ENCODE measurements at places on chromosomes 11 and 22. TPM values are rescaled to one million over a fixed set of nuclear protein-coding genes. Genes with fewer than 3 reads are reported as not detected.

- H3K4me3 ChIP-seq, result no peak overlapping the region
Measured at GRCh38 chr11:126034039-126034932, 28.4 kb downstream of the CDON start.

- H3K36me3 ChIP-seq, result no peaks in the 10 kb centered on the region
- H3K27me3 ChIP-seq, result no peaks in the 10 kb centered on the region
- no peaks in the 10 kb centered on the region for H3K4me1 ChIP-seq
- peak; percentile 71 for DNase-seq
- H3K27ac ChIP-seq, result no peak overlapping the region
- no peak overlapping the region for H3K4me3 ChIP-seq
Measured at GRCh38 chr22:23315341-23315917, 135.1 kb downstream of the BCR start.

GRCh38 chr11:62493801-62494200, 52.8 kb downstream of the AHNAK start:
- no peak overlapping the region for H3K27ac ChIP-seq
- H3K36me3 ChIP-seq, result no peaks in the 10 kb centered on the region
- H3K4me1 ChIP-seq, result no peaks in the 10 kb centered on the region
- no peak overlapping the region for H3K4me3 ChIP-seq
- no peak for DNase-seq
- no peaks in the 10 kb centered on the region for H3K27me3 ChIP-seq

GRCh38 chr22:35559354-35560005, 18.8 kb downstream of the RASD2 start:
- no peak overlapping the region for H3K4me3 ChIP-seq
- no peak overlapping the region for H3K27ac ChIP-seq
- no peaks in the 10 kb centered on the region for H3K36me3 ChIP-seq
- DNase-seq, result no peak
- H3K4me1 ChIP-seq, result no peaks in the 10 kb centered on the region

- DNase-seq, result no peak
- no peaks in the 10 kb centered on the region for H3K4me1 ChIP-seq
- H3K36me3 ChIP-seq, result no peaks in the 10 kb centered on the region
- no peak overlapping the region for H3K4me3 ChIP-seq
- no peaks in the 10 kb centered on the region for H3K27me3 ChIP-seq
Measured at GRCh38 chr11:70716986-70717775, 318.9 kb downstream of the CTTN start.

DNA sequence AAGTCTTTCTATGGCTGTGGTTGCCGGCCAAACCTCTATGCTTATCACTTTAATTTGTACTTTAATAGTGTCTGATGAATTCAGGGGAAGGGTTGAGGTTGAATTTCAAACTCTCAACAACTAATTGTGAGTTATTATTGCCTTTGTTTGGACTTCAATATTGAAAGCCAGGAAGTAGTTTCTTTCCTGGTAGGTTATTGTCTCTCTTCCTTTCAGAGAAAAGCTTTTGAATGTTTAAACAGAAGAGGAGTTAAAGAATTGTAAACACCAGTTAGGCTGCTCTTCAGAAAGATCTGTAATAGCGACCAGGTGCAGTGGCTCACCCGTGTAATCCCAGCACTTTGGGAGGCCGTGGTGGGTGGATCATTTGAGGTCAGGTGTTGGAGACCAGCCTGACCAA, 22.2 kb downstream of the NNMT start:
- no peak overlapping the region for H3K27ac ChIP-seq
- DNase-seq, result no peak
- H3K4me3 ChIP-seq, result no peak overlapping the region
- H3K27me3 ChIP-seq, result no peaks in the 10 kb centered on the region

DNA sequence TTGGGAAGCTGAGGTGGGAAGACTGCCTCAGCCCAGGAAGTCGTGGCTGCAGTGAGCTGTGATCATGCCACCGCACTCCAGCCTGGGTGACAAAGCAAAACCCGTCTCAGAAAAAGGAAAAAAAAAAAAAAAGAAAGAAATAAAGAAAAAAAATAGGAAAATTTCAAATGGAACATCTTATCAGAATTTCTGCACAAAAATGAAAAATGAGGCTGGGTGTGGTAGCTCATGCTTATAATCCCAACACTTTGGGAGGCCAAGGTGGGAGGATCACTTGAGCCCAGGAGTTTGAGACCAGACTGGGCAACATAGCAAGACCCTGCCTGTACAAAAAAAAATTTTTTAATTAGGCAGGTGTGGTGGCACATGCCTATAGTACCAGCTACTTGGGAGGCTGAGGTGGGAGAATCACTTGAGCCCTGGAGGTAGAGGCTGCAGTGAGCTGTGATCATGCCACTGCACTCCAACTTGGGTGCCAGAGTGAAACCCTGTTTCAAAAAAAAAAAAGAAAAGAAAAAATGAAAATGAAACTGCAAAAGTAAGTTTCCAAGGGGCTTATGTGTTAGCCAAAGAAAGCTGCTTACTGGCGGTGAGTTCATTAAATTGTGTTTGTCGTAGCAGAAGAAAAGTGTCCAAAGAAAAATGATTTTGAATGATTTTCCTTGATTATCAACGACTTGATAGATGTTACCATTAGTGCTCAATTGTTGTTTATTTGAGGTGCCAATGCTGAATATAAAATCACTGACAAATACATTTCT, 7.5 kb upstream of the CRKL start:
- no peak for DNase-seq
- H3K27ac ChIP-seq, result no peak overlapping the region
- H3K4me1 ChIP-seq, result no peaks in the 10 kb centered on the region
- no peaks in the 10 kb centered on the region for H3K36me3 ChIP-seq
- H3K27me3 ChIP-seq, result no peaks in the 10 kb centered on the region

- no peak for DNase-seq
- H3K36me3 ChIP-seq, result no peaks in the 10 kb centered on the region
- H3K27me3 ChIP-seq, result no peaks in the 10 kb centered on the region
- H3K27ac ChIP-seq, result no peak overlapping the region
Measured at GRCh38 chr11:120827198-120827597, 196.7 kb upstream of the TBCEL start.

- H3K4me1 ChIP-seq, result no peaks in the 10 kb centered on the region
- H3K27me3 ChIP-seq, result no peaks in the 10 kb centered on the region
- DNase-seq, result peak; percentile 71
- peaks cover 6% of the 10 kb centered on the region for H3K36me3 ChIP-seq
- H3K4me3 ChIP-seq, result peak overlapping the region; percentile 30
Measured at GRCh38 chr11:504053-504993, 2.7 kb downstream of the RNH1 start.

DNA sequence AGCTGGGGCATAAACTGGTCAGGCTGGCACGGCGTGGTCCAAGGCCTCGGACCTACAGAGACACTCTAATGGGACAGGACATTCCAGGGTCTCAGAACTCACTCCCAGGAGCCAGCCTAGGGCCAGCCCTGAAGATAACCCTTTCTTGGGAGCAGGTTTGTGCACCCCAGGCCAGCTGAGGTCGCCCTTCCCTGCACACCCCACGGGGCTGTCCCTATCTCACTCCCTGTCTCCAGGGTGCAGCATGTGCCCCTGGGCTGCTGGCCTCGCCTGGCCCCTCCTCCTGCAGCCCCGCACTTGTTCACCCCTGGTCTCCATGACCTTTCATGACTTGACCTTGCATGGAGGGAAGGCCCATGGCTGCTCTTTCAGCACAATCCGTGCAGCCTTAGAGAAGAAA, 1321.8 kb downstream of the BRD1 start:
- no peaks in the 10 kb centered on the region for H3K36me3 ChIP-seq
- no peak overlapping the region for H3K27ac ChIP-seq
- no peak for DNase-seq
- no peaks in the 10 kb centered on the region for H3K27me3 ChIP-seq
- H3K4me3 ChIP-seq, result no peak overlapping the region

DNA sequence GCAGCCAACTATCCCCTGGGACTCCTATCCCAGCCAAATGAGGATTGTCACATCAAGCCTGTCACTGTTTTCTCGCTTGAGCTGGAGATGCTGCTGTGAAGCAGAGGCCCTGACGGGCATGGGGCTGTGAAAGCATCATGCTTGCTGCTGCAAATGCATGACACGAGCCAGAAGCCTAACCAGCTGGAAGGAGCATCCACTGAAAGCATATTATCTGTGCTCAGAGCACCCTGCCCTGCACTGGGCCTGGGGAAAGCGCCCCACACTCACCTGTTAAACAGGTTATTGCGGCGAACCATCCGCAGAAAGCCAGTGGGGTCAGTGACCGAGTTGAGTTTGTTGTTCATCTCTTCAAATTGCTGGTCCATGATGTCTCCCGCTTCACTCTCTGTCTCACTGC, 110.9 kb upstream of the PITPNB start:
- peak; percentile 16 for DNase-seq
- no peak overlapping the region for H3K4me3 ChIP-seq
- no peaks in the 10 kb centered on the region for H3K27me3 ChIP-seq
- no peaks in the 10 kb centered on the region for H3K4me1 ChIP-seq

DNA sequence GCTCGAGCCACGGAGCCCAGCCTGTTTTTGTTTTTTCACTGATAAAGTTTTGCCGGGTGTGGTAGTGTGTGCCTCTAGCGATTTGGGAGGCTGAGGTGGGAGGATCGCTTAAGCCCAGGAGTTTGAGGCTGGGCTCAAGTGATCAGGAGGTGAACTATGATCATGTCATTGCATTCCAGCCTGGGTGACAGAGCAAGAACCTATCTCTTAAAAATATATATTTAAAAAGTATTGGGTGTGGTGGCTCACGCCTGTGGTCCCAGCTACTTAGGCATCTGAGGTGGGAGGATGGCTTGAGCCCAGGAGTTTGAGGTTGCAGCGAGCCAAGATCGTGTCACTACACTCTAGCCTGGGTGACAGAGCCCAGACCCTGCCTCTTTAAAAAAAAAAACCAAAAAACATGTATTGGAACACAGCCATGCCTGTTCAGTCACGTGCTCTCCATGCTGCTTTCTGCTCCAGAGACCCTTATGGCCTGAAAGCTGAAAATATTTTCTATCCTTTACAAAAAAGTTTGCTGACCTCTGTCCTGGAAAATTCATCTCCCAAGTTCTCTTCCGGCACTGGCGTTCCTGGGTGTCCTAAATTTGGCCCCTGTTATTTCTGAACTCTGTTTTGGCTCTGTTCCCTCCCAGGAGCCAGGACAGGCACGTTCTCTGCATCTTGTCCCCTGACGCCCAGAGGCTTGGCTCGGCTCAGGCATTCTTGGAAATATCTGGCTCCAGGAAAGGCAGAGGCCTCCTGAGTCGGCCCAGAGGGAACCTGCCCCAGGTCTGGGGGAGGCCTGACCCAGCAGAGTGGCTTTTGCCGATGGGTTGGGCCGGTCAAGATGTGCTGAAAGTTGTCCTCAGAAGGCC, 61.3 kb upstream of the PPP6R3 start:
- no peaks in the 10 kb centered on the region for H3K4me1 ChIP-seq
- H3K27ac ChIP-seq, result no peak overlapping the region
- no peak overlapping the region for H3K4me3 ChIP-seq
- peak; percentile 67 for DNase-seq
- H3K36me3 ChIP-seq, result peaks cover 7% of the 10 kb centered on the region

DNA sequence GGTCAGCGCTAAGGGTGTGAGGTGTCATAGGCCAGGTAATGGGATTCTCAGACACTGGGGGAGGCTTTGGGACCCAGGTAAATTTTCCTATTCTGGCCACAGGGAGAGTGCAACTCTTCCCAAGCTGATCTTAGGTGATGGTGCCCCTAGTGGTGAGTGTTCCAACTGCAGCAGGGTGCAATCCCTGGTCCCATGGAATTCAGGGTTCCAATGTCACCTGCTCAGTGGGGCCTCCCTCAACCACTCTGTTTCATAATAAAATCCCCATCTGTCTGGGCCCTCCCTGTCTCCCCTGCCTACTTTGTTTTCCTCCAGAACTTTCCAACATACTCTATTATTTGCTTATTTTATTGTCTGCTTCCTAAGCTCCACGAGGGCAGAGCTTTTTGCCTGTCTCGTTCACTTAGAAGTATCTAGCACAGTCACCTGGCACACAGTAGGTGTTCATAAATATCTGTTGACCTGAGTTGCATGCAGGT, 2.9 kb upstream of the SGSM1 start:
- no peak overlapping the region for H3K4me3 ChIP-seq
- no peak overlapping the region for H3K27ac ChIP-seq
- DNase-seq, result peak; percentile 87
- H3K36me3 ChIP-seq, result no peaks in the 10 kb centered on the region

- no peaks in the 10 kb centered on the region for H3K4me1 ChIP-seq
- no peak for DNase-seq
- H3K36me3 ChIP-seq, result no peaks in the 10 kb centered on the region
- H3K27me3 ChIP-seq, result no peaks in the 10 kb centered on the region
Measured at GRCh38 chr22:27075891-27076290, 418.5 kb downstream of the MIAT start.

DNA sequence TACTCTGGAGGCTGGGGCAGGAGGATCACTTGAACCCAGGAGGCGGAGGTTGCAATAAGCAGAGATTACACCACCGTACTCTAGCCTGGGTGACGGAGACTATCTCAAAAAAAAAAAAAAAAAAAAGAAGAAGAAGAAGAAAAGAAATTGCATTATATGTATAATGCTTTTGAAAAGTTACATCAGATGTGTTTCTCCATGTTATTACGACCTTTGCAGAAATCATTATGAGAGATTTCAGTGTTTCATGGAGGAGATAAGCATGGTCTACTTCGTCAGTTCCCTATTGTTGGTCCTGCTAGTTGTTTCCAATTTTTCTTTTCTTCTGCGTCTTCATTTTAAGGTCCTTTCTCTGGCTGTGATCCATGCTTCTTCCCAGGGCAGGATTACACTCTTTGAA, 3.0 kb downstream of the MIAT start:
- H3K27ac ChIP-seq, result no peak overlapping the region
- no peak overlapping the region for H3K4me3 ChIP-seq
- DNase-seq, result no peak
- H3K27me3 ChIP-seq, result no peaks in the 10 kb centered on the region
- no peaks in the 10 kb centered on the region for H3K36me3 ChIP-seq

DNA sequence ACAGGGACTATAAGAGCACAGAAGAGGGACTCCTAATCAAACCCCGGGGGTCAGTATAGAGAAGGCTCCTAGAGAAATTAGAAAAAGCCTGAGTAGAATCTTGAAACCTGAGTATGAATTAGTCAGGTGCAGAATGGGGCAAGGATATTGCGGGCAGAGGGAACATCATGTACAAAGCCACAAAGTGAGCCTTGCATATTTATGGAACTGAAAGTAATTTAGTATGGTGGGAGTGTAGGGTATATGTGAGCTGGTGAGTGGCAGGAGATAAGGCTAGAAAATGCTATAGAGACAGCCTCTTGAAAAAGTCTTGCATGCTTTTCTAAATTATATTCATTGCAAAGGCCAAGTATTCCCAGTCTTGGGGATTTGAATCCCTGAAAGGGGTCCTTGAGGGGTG, 93.7 kb downstream of the STIM1 start:
- peaks cover 10% of the 10 kb centered on the region for H3K4me1 ChIP-seq
- DNase-seq, result no peak
- no peaks in the 10 kb centered on the region for H3K36me3 ChIP-seq
- H3K27me3 ChIP-seq, result no peaks in the 10 kb centered on the region

GRCh38 chr11:124150684-124151083, 32.5 kb upstream of the OR10D3 start:
- DNase-seq, result no peak
- no peak overlapping the region for H3K4me3 ChIP-seq
- H3K4me1 ChIP-seq, result no peaks in the 10 kb centered on the region

- DNase-seq, result no peak
- no peaks in the 10 kb centered on the region for H3K36me3 ChIP-seq
- H3K27ac ChIP-seq, result no peak overlapping the region
- H3K4me3 ChIP-seq, result no peak overlapping the region
Measured at GRCh38 chr22:26599505-26599904, 9.6 kb upstream of the TPST2 start.

EHF gene
- not detected for total RNA-seq

PHOX2A gene
- total RNA-seq, result not detected

DNAJB7 gene
- not detected for total RNA-seq

PPM1F gene
- 65.1 TPM for total RNA-seq
